Brain (organoid and tissue), 16 donors: ENCODE measurements at places on chromosomes 7 and 10.

GRCh38 chr7:151013356-151013732, 10.9 kb downstream of the ATG9B start:
- no peak for DNase-seq

DNA sequence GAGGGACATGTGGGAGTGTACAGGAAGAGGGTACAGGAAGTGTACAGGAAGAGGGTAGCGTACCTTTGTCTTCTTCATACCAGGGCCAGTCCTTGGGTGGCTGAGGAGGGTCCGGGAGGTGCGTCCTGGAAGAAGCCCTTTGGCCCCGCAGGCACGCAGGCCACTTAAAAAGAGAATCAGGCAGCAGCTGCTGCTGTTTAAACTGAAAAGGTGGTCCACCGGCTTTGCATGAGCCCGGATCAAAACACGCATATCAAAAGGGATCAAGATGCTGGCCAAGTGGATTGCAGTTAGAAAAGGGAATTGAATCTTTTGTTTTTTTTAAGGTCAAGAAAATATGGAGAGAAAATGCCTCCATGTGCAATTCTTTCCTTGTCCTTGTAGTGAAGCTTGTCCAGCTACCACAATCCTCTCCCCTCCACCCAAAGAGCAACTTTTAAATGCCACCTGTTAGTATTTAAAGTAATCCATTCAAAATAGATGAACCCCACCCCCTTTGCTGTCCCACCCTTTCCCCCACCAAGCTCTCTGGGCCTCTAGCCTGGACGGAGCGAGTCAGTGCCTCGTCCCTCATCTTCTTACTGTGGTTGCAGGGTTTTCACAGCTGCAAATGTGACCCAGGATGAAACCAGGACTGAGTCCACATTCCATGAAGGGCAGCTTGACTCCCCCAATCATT, 142.8 kb downstream of the GLCCI1 start:
- no peak for DNase-seq

DNA sequence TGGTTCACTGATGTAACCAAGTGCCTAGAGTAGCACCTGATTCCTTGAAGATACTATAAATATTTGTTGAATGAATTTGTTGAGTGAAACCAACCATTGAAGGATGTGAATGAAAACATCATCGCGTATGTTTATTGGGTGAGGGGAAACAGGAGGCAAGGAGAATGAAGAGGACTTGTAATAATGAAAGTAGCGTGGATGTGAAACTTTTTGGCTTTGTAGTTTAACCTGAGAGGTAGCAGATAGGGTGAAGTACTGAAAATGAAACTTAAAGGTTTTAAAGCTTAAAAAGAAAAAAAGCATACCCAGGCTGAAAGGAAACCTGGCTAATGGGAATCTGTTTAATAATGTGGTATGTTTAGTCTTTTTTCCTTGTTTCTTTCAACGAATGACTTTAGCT, 5.2 kb downstream of the CCNY start:
- no peak for DNase-seq

DNA sequence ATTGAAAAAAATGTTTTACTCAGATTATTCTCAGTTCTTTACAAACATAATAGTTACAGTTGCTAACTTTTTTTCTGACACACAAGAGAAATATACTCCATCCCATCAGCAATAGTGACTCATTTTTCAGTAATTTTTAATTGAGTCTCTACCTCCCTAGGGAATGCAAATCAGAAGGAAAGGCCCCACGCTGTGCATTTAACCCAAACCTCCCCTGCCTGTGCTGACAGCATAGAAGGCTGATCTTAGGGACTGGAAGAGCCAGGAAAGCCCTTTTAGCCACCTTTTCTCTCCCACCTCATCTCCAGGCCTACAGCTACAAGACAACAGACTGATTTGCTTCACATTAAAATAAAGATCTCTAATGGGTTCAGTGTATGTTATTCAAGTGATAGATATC, 24.7 kb upstream of the PIK3CG start:
- DNase-seq = peak; percentile 26

DNA sequence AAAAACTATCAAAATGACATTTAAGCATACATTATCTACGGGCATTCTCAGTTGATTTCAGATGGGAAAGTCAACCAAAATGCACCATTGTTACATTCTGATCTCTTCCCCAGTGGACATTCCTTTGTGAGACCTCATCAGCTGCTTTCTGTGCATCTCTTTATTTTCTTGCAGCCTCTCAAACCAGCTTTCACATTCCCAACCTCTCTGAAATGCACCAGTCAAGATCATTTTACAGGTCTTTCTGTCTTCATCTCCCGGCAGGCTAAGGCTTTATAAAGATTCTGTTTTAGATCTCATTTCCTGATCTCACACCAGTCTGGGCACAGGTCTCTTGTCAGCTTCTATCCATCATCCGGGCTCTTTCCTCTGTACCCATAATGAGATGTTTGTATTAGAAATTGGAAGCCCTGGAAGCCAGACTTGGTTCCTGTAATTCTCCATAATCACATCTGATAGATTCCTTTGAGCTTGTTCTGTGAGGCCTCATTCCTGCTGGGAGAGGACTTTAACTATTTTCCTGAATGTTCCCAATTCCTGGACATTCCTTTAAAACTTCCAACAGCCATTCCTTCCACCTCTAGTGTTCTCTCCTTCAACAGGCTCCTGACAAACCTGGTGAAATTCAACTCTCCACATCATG, 44.3 kb upstream of the ARL4A start:
- no peak for DNase-seq

GRCh38 chr7:98618786-98619185, 1.7 kb downstream of the NPTX2 start:
- peak; percentile 21 for DNase-seq

DNA sequence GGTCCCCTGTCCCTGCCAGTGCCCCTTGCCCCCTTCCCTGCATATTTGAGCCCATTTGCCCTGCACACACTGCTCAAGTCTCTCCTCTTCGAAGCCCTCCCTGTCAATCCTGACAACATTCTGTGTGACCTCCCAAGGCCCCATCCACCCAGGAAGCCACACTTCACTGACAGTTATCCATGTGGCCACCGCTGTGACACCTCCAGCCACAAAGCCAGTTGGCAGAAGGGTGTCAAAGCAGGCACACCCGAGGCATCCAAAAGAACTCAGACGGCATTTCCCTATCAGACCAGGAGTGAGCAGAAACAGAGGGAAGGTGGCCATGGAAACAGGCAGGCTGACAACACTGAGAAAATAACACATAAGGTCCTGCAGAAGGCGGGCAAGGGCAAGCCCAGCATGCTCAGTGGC, 4.6 kb downstream of the POLM start:
- DNase-seq = no peak

- DNase-seq = no peak
These were observed 25.6 kb downstream of the CDNF start for GRCh38 chr10:14812271-14812670.

GRCh38 chr10:12594448-12594944, 245.1 kb downstream of the CAMK1D start:
- DNase-seq = no peak

DNA sequence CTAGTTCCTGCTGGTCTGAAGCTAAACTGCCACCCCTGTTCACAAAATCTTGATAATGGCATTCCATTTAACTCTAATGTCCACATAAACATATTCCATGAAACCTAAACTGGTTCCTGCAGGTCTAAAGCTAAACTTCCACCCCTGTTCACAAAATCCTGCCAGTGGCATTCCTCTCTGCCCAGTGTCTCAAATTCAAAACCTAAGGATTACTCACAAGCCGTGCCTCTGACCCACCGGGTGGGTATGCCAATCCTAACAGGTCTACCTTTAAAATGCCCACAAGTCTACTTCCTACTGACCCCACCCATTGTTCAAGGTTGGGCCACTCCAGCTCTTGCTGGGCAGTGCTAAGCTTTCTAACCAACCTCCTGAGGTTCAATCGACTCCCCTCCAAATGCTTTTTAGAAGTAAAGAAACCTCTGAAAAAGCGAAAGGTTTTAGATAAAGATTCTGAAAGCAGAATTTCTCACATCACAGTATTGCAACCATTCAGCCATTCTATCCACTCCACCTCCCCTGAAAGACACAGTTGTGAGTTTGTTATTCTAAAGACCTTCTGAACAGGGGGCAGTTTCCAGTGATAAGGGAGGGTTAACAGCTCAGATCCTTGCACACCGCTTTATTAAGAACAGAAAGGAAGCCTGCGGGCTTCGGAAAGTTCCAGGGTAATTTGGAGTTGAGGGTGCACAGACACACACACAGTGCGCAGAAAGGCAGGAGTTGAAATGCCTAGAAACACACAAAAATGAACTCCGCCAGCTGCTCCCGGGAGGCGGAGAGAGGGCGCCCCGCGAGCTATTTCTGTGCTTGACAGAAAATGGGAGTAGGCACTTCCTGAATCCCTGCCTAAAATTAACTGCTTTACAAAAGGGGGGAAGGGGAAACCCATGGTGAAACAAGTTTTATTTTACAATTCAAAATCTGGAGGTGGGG, 87.7 kb downstream of the TNS3 start:
- DNase-seq = peak; percentile 70

GRCh38 chr10:76115131-76115470, 683.7 kb downstream of the LRMDA start:
- DNase-seq = no peak

DNA sequence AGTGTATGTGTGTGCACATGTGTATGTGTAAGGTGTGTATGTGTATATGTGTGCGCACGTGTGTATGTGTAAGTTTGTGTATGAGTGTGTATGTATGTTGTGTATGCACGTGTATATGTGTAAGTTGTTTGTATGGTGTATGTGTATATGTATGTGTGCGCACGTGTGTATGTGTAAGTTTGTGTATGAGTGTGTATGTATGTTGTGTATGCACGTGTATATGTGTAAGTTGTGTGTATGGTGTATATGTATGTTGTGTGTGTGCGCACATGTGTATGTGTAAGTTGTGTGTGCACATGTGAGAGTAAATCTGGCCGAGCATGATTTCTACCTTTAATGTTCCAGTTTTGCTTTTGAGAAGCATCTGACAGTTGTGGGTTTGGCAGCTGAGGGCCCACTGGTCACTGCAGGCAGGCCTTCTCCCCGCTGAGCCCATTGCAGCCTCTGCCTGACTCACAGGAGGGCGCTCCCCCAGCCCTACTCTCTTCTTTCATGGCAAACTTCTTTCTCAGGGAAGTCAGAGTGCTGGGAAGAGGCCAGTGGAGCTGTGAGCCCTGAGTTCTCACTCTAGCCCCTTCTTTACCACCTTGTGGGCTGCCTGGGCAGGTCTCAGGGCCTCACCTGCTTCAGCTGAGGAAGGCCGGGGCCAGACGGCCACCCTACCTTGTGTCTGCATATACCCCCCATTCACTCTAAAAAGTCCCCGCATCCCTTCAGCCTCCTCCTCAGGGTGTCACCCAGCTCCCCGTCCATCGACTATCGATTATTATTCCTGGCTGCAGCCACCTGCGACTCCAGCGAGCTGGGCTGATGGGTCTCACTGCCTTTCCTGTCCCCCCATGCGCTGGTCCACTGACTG, 11.2 kb downstream of the WDR86 start:
- DNase-seq = no peak

GRCh38 chr10:130181858-130182257, 45.7 kb downstream of the GLRX3 start:
- DNase-seq = no peak

- DNase-seq = no peak
These were observed 136.4 kb upstream of the AOAH start for GRCh38 chr7:36860681-36861080.

GRCh38 chr7:35576031-35576573, 118.8 kb downstream of the HERPUD2 start:
- DNase-seq = no peak

DNA sequence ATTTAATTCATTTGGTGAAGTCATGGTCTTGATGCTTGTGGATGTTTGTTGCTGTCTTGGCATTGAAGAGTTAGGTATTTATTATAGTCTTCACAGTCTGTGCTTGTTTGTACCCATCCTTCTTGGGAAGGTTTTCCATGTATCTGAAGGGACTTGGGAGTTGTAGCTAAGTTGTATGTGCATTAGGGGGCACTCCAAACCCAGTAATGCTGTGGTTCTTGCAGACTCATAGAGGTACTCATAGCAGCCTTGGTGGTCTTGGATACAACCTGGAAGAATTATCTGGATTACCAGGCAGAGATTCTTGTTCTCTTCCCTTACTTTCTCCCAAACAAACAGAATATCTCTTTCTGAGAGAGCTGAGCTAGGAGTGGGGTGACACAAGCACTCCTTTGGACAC, 93.2 kb downstream of the ADCYAP1R1 start:
- DNase-seq = no peak

- DNase-seq = no peak
These were observed 326.9 kb downstream of the GPAM start for GRCh38 chr10:111856631-111857030.

DNA sequence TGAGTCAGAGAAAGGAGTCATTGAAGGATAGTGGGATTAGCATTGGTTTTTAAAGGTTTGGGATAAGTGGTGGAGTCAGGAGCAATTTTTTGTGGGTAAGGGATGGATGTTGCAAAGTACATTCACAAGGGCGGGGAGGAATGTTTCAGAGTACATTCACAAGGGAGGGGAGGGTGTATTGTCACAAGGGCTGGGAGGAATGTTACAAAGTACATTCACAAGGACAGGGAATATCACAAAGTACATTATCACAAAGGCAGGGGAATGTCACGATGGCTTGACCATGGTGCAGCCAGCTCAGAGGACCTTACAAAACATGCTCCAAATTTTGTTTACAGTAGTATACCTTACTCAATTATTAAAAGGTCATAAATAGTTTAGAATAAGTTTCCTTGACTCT, 30.3 kb downstream of the C1GALT1 start:
- no peak for DNase-seq

DNA sequence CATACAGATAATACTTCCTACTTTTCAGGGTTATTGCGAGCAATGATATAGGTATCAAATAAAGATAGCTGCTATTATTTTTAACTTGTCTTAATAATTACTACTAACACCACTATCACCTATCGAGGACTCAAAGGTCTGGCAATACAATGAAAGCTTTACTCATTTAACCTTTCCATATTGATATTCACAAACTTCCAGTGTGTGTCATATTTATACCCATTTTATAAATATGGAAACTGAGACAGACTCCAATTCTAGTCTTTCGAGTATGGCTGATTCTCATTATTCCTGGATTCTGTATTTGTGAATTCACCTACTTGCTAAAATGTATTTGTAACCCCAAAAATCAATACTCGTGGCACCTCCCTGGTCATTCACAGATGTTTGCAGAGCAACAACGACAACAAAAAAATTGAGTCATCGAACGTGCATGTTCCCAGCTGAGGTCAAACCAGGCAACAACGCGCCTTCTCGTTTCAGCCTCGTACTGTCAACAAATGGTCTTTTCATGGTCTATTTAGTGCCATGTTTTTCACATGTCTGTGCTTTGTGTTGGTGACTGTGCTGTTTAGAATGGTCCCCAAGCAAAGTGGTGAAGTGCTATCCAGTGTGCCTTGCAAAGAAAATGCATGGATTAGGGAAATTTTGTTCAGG, 51.7 kb downstream of the SMURF1 start:
- no peak for DNase-seq

GRCh38 chr10:103111031-103111917, 81.8 kb downstream of the NT5C2 start:
- DNase-seq = no peak

GRCh38 chr10:28946479-28946878, 269.2 kb downstream of the BAMBI start:
- DNase-seq = no peak

DNA sequence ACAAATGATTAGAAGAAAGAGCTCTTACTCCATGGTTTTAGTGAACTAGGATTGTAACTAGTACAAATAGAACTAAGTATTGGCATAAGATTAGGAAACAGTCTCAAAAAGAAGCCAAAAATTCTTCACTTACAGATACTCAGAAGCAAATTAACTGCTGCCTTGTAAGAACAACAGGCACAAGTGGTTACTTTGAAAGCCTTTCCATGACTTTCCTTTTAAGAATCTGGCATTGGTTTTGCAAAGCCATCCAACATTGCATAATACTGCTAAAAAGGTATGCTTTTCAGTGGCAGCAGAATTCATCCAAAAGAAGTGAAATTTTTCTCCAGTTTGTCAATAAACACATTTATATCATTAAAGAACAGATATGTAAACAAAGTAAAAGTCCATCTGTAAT, 126.8 kb upstream of the ODAD2 start:
- no peak for DNase-seq
